ENCODE measurements at places on chromosomes 3 and 15. TPM values are rescaled to one million over a fixed set of nuclear protein-coding genes. Genes with fewer than 3 reads are reported as not detected.
A peak's percentile ranks its signal among the peaks of the same experiment; 100 is the strongest.

DNA sequence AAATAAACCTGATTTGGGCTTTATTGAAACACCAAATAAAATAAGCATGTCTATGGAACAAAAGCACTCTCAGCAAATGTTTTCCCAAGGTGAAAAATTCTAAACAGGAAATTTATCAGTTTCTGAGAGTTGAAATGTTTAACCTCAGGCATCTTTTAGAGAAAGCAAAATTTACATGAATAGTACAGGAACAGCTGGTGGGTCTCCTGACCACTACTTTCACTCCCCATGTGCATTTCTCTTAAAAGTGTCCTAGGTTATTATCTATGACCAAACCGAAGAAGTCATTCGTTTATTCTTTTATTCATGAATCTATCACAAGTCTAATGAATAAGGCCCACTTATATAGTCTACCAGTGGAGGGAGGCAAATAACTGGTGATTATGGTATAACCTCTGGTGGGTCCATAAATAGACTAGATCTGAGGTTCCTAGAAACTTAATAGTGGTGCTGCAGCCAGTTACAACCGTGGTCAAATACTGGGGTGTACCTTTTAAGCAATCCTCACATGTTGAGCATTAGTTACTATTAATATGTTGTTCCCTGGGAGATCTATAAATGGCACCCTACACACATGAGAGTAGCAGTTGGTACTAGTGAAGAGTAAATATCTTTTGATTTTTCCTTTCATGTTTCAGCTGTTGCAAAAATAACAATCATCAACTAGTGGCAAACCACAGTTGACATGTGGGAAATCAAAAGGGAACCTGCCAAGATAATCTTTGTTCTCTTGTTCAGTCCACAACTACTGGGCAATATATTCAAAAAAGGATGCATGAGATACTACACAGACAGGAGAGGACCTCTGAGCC is 169.3 kb upstream of the STAC start:
- DNase-seq = no peak
- no peak overlapping the region for H3K27ac ChIP-seq
- no peaks in the 10 kb centered on the region for H3K36me3 ChIP-seq
- H3K4me3 ChIP-seq = no peak overlapping the region
- H3K27me3 ChIP-seq = no peaks in the 10 kb centered on the region
- no peaks in the 10 kb centered on the region for H3K4me1 ChIP-seq

DNA sequence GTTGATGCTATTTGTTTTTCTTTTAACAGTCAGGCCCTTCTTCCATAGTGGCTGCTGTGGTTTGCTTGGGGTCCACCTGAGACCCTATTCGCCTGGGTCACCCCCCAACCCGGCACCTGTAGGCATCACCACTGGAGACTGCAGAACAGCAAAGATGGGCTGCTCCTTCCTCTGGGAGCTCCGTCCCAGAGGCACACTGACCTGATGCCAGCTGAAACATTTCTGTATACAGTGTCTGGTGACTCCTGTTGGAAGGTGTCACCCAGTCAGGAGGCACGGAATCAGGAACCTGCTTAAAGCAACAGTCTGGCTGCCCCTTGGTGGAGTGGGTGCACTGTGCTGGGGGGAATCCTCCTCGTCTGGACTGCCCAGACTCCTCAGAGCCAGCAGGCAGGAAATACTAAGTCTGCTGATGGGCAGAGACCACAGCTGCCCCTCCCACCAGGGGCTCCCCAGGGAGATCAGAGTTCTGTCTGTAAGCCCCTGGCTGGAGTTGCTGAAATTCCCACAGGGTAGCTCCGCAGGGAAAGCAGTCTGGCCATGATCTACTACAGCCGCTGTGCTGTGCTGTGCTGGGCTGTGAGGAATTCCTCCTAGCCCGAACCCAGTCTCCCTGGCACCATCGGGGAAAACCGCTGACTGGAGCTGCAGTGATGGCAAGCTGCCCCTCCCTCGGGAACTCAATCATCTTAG is 248.2 kb downstream of the TBC1D5 start:
- no peak overlapping the region for H3K4me3 ChIP-seq
- peaks cover 8% of the 10 kb centered on the region for H3K36me3 ChIP-seq
- DNase-seq = no peak
- no peaks in the 10 kb centered on the region for H3K4me1 ChIP-seq

DNA sequence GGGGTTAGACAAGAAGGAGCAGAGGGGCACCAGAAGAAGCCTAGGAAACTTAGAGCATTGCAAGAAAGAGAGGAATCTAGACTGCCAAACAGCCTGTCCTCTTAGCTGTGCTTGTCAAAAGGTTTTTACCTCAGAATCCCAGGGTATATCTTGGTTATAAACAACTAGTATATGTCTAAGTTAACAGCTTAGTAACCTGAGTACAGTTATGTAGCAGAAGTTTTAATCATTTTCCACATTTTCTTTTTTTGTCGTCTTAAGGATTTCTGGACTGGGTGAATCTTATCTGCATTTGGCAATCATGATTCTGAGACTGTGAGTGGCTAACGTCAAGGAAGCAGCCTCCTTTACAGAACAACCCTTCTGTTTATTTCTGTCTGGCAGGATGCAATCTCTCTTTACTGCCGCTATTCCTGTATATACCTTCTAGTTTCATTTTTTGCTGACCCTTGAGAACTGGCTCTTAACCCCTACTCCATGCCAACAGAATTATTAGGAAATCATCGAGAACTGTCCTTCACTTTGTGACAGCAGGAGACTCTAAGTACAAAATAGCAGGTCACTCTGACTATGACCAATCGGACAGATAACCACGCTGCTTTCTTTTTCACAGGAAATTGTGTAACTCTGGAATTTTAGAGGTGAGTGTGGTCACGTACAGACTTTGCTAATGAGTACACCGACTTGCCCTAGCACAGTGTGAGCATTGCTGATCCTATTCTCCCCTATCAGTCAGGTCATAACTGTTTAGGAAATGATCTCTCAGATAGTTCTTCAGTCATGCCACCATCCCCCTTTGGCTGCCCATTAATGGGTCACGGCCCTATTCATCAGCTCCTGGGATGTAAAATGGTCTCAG is 3.3 kb upstream of the CP start:
- H3K36me3 ChIP-seq = no peaks in the 10 kb centered on the region
- peak overlapping the region; percentile 69 for H3K4me3 ChIP-seq
- H3K27me3 ChIP-seq = peaks cover 4% of the 10 kb centered on the region
- peaks cover 29% of the 10 kb centered on the region for H3K4me1 ChIP-seq

GRCh38 chr15:38002883-38003477 is 68.5 kb downstream of the TMCO5A start:
- no peak overlapping the region for H3K4me3 ChIP-seq
- DNase-seq = no peak
- H3K27ac ChIP-seq = no peak overlapping the region
- H3K36me3 ChIP-seq = no peaks in the 10 kb centered on the region

- H3K27ac ChIP-seq = no peak overlapping the region
- H3K4me3 ChIP-seq = no peak overlapping the region
- H3K4me1 ChIP-seq = no peaks in the 10 kb centered on the region
- DNase-seq = no peak
- no peaks in the 10 kb centered on the region for H3K36me3 ChIP-seq
Observed at GRCh38 chr3:11467875-11468274, 175.8 kb downstream of the VGLL4 start.

- no peak overlapping the region for H3K4me3 ChIP-seq
- no peak overlapping the region for H3K27ac ChIP-seq
- no peaks in the 10 kb centered on the region for H3K4me1 ChIP-seq
- no peaks in the 10 kb centered on the region for H3K36me3 ChIP-seq
- H3K27me3 ChIP-seq = peaks cover 1% of the 10 kb centered on the region
- DNase-seq = no peak
Observed at GRCh38 chr3:37586280-37586679, 275.4 kb upstream of the CTDSPL start.

DNA sequence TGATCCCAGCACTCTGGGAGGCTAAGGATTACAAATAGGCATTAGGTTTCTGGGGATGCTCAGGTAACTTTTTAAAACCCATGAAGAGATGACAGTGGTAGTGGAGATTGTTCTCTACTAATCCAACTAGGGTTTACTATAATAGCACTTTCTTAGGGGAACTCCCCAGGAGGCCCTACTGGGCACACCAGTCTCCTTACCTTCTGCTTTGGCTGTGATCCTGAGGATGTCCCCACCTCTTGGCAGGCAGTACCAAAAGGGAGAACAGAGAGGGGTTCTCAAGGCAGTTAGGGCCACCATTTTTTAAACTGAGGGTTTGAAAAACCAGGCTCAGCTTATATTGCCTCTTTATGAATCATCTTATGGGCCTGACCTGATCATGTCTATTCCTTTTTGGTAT is 15.0 kb upstream of the FBXL22 start:
- DNase-seq = no peak
- no peak overlapping the region for H3K4me3 ChIP-seq
- no peaks in the 10 kb centered on the region for H3K4me1 ChIP-seq
- no peak overlapping the region for H3K27ac ChIP-seq
- H3K36me3 ChIP-seq = peaks cover 44% of the 10 kb centered on the region

DNA sequence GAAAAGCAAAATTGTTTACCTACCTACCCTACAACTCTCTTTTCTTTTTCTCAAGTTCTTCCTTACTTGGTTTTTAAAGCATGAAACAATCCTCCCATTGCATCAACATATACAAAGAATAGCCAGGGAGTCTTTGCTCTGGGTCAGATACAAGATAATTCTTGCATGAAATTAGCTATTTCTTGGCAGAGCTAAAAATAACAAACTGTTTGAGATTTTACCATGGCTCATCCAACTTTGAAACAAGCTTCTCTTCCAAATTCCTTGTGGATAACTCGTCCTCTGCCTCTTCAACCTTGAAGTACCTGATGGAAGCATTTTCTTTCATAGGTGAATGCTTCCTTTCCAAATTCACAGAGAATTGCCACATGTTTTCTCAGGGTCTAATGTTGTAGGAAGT is 9.2 kb upstream of the CBLB start:
- H3K27ac ChIP-seq = no peak overlapping the region
- H3K36me3 ChIP-seq = peaks cover 11% of the 10 kb centered on the region
- H3K4me3 ChIP-seq = no peak overlapping the region

- no peaks in the 10 kb centered on the region for H3K36me3 ChIP-seq
- H3K4me1 ChIP-seq = no peaks in the 10 kb centered on the region
- no peak overlapping the region for H3K4me3 ChIP-seq
- H3K27me3 ChIP-seq = no peaks in the 10 kb centered on the region
- DNase-seq = no peak
Observed at GRCh38 chr3:123284399-123285010, 82.8 kb downstream of the SEC22A start.

DNA sequence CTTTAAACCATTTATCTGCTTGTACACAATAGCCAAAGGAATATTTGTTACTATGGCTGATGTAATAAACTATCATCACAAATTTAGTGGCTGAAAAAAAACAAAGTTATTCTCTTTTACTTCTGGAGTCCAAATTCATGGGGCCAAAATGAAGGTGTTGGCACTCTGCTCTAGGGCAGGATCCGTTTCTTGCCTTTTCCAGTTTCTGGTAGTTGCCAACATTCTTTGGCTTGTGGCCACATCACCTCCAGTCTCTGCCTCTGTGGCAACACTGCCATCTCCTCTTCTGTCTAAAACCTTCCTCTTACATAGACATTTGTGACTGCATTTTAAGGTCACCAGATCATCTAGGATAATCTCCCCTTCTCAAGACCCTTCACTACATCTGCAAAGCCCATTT is 27.3 kb downstream of the NIT2 start:
- H3K27ac ChIP-seq = no peak overlapping the region
- H3K4me1 ChIP-seq = peaks cover 6% of the 10 kb centered on the region
- DNase-seq = no peak
- H3K36me3 ChIP-seq = peaks cover 69% of the 10 kb centered on the region
- no peaks in the 10 kb centered on the region for H3K27me3 ChIP-seq

DNA sequence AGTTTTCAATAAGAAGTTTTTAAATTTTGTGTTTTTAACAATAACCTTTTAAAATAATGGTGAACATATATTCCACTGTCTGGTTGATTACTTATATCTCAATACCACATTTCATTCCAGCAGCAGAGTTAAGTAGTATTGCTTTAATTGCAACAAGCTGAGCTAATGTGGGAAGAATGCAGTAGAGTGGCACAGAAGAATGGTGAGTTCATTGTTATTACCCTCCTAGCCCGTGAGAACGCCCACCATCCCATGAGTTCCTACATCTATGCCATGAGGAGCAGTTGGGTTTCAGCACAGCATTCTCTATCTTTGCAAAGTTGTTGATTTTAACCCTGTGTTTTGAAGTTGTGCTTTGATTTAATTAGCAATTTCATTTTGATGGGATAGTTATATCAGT is 17.8 kb upstream of the NR2E3 start:
- H3K4me1 ChIP-seq = no peaks in the 10 kb centered on the region
- H3K4me3 ChIP-seq = no peak overlapping the region
- H3K27ac ChIP-seq = no peak overlapping the region
- H3K27me3 ChIP-seq = peaks cover 2% of the 10 kb centered on the region

- H3K27ac ChIP-seq = peak overlapping the region; percentile 19
- H3K27me3 ChIP-seq = no peaks in the 10 kb centered on the region
- H3K4me3 ChIP-seq = no peak overlapping the region
- peaks cover 33% of the 10 kb centered on the region for H3K36me3 ChIP-seq
- no peak for DNase-seq
Observed at GRCh38 chr15:64691896-64692565, 83.4 kb downstream of the RBPMS2 start.

- peaks cover 7% of the 10 kb centered on the region for H3K36me3 ChIP-seq
- DNase-seq = peak; percentile 33
- peak overlapping the region; percentile 79 for H3K27ac ChIP-seq
- peaks cover 10% of the 10 kb centered on the region for H3K27me3 ChIP-seq
- H3K4me1 ChIP-seq = peaks cover 95% of the 10 kb centered on the region
- H3K4me3 ChIP-seq = no peak overlapping the region
Observed at GRCh38 chr15:69718916-69719315, 266.3 kb downstream of the RPLP1 start.

DNA sequence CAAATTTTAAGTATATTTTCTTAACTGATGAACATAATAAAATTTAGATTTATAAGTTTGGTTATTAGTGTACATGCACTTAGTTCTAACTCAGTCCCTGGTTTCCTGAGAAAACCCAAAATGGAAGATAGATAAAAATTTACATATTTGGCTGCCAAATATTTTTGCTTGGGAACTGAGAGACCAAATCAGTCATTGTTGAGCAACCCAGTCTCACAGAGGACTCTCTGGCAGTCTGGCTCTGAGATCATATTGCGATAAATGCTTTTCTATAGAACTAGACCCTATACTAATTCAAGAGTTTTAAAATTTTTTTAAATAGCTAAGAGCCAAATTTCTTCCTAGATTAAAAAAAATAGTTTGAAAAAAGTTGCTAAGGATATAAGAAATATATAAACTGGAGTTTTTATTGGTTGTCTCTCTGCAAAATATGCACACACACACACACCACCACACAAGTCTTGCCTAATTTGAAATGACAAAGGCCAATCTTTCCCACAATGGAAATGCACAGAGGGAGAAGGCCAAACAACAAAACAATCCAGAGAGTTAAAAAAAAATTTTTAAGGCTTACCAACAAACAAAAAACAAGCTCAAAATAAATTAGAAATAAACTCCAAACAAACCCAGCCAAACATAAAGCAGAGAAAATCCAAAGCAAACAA is 259.5 kb downstream of the MECOM start:
- peaks cover 6% of the 10 kb centered on the region for H3K27me3 ChIP-seq
- no peaks in the 10 kb centered on the region for H3K4me1 ChIP-seq
- H3K4me3 ChIP-seq = no peak overlapping the region
- no peak for DNase-seq
- no peaks in the 10 kb centered on the region for H3K36me3 ChIP-seq
- no peak overlapping the region for H3K27ac ChIP-seq

GRCh38 chr3:195106418-195106906 is 164.5 kb downstream of the XXYLT1 start:
- H3K27ac ChIP-seq = no peak overlapping the region
- peaks cover 10% of the 10 kb centered on the region for H3K4me1 ChIP-seq
- peak; percentile 62 for DNase-seq

Gene KIF15
- 73.5 TPM for total RNA-seq

Gene CTXN2
- not detected for total RNA-seq

Gene CCR9
- 0.15 TPM for total RNA-seq

Gene RARRES1
- total RNA-seq = not detected

Gene GRK7
- not detected for total RNA-seq

Gene RETNLB
- total RNA-seq = not detected

Gene FAM3D
- not detected for total RNA-seq
